ENCODE measurements at places on chromosomes 12 and 14. TPM values are rescaled to one million over a fixed set of nuclear protein-coding genes. Genes with fewer than 3 reads are reported as not detected.

GRCh38 chr14:76083796-76084765, 67.6 kb upstream of the GPATCH2L start:
- DNase-seq: no peak

The RPAP3 gene
- total RNA-seq: 7.0 TPM

The PTCSC3 gene
- not detected for total RNA-seq

The TSPAN8 gene
- not detected for total RNA-seq

- DNase-seq: no peak
These were observed 75.8 kb downstream of the PPM1A start for GRCh38 chr14:60324837-60325236.

DNA sequence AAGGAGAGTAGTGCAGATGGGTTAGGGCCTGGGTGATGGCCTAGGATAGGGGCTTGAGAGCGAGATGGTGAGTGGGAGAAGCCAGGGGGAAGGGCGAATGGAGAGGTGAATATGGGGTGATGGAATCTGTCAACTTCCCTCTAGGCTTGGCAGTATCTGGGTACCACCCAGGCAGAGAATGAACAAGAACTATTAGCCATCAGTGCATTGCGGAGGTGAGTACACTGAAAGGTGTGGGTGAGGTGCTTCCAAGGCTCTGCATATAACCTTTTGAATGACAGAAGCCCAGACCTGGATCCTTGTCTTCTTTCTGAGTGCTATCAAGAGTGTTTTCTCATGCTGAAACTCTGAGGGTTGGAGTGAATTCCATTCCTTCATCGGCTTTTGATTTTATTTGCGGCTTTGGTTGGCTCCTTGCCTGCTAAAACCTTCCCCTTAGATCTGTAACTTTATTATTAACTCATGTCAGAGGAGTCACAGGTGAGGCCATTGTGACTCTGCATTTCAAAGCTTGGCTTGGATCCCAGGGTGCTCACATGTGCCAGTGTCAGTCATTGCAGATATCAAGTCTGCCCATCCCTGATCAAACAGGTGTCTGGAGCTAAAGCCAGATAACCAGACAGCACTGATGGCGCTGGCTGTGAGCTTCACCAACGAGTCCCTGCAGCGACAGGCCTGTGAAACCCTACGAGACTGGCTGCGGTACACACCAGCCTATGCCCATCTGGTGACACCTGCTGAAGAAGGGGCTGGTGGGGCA, 18.6 kb downstream of the PEX5 start:
- DNase-seq: no peak

DNA sequence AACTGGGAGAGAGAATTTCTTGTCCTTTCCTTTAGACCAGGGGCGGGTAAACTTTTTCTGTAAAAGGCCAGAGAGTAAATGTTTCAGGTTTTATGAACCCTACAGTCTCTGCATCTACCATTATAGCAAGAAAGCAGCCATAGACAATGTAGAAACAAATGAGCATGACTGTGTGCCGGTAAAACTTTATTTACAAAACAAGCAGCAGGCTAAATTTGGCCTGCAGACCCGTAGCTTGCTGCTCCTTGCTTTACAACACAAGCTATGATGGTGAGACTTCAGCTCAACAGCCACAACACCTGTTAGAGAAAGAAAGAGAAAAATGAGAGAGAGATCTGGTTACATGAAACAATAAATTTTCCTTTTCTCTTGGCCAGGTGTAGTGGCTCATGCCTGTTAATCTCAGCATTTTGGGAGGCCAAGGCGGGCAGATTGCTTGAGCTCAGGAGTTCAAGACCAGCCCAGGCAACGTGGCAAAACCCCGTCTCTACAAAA, 4.2 kb upstream of the CDC42BPB start:
- no peak for DNase-seq

- peak; percentile 56 for DNase-seq
These were observed 43.9 kb downstream of the CCDC88C start for GRCh38 chr14:91373591-91374254.

DNA sequence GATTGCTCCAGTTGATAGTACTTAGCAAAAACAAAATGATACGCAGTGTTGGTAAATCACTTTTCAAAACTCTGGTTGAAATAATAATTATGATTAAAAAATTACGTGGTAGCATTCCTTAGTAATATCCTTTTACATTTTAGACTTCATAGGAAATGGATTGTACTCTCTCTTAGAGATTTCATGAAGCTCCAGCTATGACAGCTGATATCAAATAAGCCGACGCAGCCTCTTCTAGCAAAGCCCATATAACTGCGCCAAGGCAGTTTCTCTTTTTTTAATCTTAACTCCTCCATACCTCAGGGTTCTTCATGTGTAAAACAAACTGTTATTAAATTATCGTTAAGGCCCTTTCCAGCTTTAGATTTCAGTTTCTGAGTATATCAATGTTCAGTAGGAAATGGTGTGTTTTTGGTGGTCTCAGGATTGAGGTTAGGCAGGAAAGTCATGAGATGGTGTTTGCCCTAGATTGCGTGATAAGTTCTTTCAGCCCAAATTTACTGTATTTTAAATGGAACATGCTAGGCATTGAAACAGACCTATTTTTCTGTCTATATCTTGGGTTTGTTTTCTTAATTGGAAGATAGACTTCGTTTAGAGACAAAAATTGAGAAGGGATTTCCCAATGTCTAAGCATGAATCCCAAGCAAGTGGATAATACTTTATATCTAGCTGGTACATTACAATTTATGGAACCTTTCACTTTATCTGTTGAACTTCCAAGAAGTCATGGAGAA, 902 bp upstream of the CFL2 start:
- no peak for DNase-seq

GRCh38 chr12:79688376-79689060, 2.2 kb downstream of the PAWR start:
- no peak for DNase-seq

The MIPOL1 gene
- 4.3 TPM for total RNA-seq

- DNase-seq: no peak
These were observed 28.8 kb downstream of the DMAC2L start for GRCh38 chr14:50340963-50341362.

GRCh38 chr12:77402716-77403115, 337.3 kb upstream of the E2F7 start:
- DNase-seq: no peak

DNA sequence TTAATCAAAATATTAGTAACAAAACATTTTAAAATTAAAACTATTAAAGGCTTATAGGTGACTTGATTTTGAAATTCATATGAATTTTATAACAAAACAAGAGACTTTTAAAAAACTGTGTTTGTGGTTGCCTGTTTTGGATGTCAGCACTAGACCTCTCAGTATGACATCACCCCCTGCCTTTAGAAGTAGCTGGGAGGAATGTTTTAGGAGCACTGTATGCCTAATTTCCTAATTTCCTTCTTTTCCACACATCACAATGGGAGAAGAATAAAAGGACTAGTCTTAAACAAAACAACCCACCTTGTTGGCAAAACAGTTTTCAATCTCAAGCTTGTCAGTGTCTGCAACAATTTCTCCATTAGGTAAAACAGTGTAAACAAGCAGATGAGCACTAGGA, 48.1 kb upstream of the PZP start:
- no peak for DNase-seq

The EMP1 gene
- total RNA-seq: 103 TPM

The MLXIP gene
- 31.1 TPM for total RNA-seq

The EML1 gene
- 35.1 TPM for total RNA-seq

DNA sequence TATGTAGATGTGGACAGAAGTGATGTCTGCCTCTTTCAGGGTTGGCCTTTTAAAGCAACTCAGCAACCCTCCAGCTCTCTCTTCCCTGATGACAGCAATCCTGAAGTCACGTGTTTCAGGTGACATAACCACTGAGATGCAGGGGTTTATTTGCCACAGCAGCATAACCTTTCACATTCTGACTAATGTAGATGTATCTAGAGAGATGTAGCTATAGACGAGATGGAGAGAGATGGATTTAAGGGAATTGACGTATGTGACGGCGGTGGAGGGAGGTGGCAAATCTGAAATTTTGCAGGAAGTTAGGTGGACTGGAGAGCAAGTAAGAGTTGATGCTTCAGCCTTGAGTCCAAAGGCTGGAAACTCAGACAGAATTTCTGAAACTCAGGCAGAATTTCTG, 126.0 kb downstream of the ZFP36L1 start:
- no peak for DNase-seq

DNA sequence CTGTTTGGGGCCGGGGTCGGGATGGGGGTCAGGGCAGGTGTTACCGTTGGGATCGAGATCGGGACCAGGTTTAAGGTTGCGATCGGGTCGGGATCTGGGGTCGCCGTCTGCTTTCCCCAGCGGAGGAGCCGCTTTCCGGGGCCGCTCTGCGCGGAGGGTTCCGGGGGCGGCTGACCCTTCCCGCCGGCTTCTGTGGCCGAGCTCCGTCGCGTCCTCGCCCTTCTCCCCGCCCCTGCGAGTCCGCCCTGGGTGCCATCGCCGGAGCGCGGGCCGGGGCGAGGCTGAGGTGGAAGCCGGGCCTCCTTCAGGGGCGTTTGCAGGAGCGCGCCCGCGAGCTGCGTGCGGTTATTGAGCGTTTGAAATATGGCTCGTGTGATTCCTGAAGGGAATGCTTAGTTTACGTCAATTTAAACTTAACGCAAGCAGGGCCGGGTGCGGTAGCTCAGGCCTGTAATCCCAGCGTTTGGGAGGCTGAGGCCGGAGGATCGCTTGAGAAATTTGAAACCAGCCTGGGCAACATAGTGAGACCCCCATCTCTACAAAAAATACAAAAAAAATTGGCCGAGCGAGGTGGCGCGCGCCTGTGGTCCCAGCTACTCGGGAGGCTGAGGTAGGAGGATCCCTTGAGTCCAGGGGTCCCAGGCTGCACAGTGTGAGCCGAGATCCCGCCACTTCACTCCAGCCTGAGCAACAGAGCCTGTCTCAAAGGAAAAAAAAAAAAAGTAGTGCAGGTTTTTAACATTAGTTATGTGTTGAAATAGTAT, 620 bp downstream of the PGAM5 start:
- DNase-seq: no peak

DNA sequence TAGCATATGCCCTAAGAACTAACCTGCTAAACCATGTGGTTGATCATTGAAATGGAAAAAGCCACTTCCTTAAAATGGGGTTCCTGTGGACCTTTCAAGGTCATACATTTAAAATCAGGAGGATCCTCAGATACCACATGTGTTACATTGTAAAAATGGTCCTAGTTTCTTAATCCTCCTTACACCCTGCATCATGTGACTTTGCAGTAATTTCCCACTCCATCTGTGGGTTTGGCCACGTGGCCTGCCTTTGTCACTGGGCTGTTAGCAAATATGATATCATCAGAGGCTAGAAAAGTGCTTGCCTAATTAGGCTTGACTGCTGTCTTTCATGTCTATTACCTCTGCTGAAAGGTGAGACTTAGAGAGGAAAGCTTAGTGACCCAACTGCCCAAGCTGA, 70.7 kb downstream of the CMKLR1 start:
- no peak for DNase-seq

DNA sequence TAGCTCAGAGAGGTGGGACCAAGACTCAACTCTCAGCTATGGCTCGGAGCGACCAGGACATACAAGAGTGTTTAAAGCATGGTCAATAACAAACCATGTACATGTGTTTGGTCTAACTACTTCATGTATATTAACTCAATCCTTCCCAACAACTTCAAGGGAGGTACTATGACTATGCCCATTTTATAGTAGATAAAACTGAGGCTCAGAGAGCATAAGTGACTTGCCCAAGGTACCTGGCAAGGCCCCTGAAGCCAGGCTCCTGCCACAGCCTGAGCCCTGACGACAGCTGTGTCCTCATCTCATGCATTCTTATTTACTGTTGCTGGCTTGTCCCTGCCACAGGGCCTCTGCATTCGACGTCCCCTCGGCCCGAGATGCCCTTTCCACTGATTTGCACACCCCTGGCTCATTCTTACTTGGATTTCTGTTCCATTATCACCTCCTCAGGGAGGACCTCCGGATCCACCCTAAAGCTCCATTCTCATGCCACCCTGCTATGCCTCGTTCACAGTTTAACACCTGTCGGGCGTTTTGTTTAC, 2.6 kb downstream of the TESC start:
- no peak for DNase-seq

The OASL gene
- 0.25 TPM for total RNA-seq

- DNase-seq: no peak
These were observed 107.3 kb downstream of the CACNA1C start for GRCh38 chr12:2160043-2160442.

The CERS5 gene
- total RNA-seq: 25.8 TPM

Measured in dermis microvascular lymphatic vessel endothelial cell (primary cell).